ENCODE measurements at places on chromosomes 6 and 20.
A peak's percentile ranks its signal among the peaks of the same experiment; 100 is the strongest.

- DNase-seq, result no peak
Observed at GRCh38 chr20:36153736-36154699, 522 bp upstream of the EPB41L1 start.

GRCh38 chr6:149934249-149935156 lies 7.3 kb upstream of the ULBP2 start:
- DNase-seq, result peak; percentile 84

DNA sequence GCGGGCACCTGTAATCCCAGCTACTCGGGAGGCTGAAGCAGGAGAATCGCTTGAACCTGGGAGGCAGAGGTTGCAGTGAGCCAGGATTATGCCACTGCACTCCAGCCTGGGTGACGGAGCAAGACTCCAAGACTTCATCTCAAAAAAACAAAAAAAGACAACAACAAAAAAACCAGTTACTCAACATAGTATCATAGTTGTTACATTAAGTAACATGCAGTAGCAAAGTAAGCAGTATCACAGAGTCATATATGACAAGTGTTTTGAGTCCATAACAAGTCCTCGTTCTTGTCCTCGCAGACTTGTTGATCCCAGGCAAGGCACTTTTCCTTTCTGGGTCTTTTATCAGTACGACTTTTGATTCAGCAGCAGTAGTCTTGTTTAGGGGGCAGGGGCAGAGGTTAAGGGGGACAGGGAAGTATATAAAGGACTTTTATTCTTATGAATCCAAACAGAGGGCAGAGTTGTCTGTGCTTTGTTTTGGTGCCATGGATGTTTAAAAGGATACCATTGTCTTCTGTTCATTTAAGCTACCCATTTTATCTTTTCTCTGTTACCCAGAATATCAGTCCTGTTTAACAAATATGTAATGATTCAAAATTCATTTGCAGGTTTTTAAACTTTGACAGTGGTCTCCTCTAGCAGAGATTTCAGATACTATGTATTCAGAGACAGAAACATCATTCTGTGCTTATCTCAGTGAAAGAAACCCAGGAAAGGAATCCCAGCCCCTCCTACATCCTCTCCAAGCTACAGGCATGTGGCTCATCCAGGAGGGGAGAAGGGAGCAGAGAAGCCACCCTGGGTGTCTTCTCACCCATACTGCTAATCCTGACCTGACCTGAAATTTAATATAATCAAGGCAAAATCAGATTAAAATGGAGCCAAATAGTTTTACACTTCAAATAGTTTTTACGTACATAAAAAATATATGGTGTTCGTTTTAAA lies 137.9 kb upstream of the EDN1 start:
- no peak for DNase-seq

DNA sequence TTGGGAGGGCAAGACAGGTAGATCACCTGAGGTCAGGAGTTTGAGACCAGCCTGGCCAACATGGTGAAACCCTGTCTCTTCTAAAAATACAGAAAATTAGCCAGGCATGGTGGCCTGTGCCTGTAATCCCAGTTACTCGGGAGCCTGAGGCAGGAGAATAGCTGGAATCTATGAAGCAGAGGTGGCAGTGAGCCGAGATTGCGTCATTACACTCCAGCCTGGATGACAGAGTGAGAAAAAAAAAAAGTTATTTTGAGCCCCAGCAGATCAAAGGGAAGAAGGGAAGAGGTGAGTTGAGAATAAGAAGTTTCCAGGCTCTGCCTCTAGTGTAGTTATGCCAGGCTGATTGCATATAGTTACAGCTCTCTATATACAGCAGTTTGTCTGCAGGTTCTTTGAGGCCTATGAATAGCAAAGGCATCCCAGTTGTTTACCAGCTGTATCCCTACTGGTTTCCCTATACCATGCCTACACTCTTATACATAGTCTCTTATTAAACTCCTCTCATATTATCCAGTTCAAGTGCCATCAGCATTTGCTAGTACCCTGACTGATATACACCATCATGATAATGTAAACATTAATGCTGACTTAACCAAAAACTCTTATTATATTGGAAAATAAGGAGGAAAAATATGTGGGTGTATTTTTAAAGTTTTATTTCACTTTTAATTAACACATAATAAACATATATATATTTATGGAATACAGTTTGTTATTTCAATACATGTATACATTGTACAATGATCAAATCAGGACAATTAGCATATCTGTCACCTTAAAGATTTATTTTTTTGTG lies 823.6 kb upstream of the ADGRB3 start:
- no peak for DNase-seq

DNA sequence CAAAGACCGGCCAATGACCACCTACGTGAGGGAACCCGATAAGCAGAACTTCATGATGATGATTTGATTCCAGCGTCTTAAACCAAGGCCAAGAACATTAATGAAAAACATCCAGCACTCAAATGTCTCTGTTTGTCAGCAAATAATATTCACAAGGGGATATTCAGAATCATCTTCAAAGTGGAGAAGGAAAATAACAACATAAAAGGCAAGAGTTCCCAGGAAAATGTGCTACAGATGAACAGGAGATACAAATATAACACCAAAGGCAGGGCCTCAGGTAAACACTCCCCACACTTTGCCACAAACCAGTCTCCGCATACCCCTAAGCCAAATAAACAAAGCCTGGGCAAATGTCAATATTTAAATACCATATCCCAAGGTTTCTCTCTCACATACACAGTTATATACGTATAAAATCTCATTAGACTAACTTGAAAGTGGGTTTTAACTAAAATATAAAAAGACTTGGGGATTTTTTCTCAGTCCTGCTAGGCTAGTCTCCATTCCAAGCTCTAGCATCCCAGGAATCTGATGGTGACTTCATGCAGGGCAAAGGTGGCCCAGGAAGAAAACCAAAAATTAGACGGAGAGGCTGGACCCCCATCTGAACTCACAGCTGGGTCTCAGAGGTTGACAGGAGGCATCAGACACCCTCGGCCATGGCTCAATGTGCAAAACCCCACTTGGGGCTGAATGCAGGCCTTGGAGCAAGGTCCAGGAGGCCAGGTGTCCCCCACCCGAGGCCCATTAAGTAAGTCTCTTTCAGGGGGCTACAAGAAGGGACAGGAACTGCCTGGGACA lies 32.1 kb downstream of the TRAM2 start:
- no peak for DNase-seq

- no peak for DNase-seq
Observed at GRCh38 chr20:57754190-57754589, 44.4 kb upstream of the PMEPA1 start.

DNA sequence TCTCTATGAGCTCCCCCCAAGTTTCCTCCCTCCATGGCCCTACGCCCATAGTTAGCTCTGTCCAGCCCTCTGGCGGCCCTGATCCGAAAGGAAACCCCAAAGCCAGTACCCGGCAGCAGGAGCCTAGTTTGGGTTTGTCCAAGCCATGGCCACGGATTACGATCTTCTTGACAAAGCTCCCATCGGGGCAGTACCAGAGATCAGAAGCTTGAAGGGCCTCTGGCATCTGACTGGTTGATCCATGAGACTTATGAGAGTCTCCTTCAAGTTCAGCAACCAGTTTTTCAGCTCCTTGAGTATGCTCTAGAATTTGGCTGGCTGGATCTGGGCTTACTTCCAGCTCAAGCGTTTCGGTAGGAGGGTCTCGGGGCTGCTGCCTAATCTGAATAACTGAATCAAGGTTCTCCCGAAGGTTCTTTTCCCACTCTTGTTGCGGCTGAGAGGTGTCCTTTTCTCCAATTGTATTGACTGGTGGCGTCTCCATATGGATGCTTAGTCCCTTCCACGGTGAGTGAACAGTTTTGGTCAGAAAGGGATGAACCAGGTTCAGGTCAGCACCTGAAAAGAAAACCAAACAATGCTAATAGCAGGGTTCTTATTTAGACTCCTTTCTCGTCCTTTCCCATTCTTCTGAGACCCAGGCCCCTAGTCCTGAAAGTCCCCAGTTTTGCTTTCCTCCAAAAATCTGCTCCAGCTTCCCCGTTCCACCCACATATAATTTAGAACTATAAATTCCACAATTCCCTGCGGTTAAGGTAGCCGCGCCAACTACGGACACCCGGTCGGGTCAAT lies 595 bp downstream of the FKBPL start:
- no peak for DNase-seq

GRCh38 chr6:166068768-166069167 lies 98.9 kb downstream of the TBXT start:
- DNase-seq, result no peak
